ENCODE measurements at places on chromosomes 6 and 20.

- no peak for DNase-seq
Observed at GRCh38 chr6:136365776-136366354, 76.2 kb upstream of the BCLAF1 start.

DNA sequence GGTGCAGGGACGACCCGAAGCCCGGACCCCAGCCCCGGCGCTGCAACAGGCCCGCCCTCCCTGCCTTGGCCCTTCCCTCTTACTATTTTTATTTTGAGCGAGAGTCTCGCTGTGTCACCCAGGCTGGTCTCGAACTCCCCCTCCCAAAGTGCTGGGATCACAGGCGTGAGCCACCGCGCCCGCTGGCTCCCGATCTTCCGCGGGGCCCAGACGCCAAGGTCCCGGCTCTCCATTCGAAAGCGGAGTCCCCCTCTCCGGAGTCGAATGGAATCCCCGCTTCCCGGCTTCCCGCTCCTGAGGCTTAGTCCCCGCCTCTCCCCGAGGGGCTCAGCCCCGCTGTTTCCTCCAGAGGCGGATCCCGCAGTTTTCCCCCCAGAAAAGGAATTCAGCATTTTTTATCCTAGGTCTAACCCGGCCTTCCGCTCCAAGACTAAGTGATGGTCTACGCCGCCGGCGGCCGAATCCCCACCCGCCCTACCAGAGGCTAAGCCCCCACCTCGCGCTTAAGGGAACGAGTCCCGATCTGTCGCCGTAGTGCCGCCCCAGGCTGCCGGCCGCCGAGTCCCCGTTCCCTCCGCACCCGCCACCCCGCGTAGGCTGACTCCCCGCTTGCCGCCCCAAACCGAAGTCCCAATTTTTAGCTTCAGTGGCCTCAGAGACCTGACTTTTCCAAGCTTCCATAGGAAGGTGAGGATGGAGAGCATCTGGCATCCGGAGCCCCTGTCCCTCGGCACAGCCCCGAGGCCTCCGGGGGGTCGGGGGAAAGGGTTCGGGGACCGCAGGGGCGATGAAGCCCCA is 11.5 kb upstream of the TMC2 start:
- DNase-seq: no peak

DNA sequence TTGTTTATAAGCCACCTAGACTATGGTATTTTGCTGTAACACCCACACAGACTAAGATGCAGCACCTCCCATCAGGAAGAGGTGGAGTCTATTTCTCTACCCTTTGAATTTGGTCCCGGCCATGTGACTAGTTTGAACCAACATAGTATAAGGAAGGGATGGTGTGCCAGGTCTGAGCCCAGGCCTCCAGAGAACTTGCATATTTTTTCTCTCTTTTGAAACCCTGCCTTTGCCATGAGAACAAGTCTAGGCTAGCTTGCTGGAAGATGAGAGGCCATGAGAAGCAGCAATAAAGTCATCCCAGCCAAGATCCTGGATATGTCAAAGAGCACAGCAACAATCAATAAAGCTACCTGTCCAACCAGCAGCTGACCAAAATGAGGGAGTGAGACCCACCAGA is 63.0 kb upstream of the ANKEF1 start:
- DNase-seq: no peak

DNA sequence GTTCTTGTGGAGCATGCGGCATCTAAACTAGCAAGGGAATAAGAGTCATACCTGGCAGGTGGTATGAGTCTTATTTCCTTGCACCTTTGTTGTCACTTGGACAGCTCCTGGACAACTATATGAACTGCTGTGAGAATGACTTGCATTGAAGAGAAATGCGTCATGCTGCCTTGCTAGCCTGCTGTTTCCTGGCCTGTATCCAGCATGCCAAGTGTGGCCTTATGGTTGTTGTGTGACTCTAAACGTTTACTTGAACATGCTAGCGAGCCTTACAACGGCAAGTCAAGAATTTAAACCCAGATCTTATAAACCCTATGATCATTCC is 90.4 kb downstream of the CEP162 start:
- no peak for DNase-seq

DNA sequence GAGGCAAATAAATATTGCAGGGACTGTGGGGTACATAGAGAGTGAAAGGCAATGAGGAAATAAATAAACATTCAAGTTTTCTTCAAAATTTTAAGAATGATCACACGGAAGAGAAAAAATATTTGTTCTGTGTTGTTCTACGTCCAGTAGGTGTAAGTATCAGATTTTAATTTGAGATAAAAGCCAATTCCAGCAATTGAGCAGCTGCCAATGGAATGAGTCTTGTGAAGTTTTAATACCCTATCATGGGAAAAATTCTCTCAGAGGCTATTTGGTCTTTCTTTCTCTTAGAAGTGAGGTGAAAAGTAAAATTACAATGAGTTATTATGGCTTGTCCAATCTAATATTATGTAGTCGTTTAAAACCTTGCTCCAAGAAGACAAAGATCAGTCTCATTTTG is 195.7 kb upstream of the CITED2 start:
- no peak for DNase-seq

DNA sequence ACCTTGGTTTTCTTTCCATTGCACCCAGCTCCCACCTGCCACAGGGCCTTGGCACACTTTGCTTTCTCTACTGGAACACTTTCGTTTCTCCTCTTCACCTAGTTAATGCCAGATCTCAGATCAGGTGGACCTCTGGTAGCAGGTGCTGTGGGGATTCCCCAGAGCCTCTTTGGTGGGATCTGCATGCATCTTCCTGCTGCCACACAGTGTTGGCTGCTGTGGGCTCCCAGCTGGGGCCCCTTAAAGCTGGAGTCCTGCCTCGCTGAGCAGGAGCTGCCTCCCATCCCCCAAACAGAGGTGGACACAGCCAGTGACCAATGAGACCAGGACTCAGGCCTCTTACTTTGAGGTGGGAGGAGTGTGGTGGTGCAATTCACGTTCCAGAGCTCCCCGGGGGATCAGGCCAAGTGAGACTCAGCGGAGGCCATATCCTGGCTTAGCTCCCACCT is 28.4 kb downstream of the CEBPB start:
- DNase-seq: no peak

GRCh38 chr6:144944106-144944505 is 659.0 kb downstream of the UTRN start:
- DNase-seq: no peak

Data from activated B cell treated with CpG ODN at 0.5 μM for 24 hours (primary cell).